Type B pancreatic cell (in vitro differentiated cells): ENCODE measurements at places on chromosomes 7 and 10.

GRCh38 chr7:97226541-97226940 lies 109.0 kb downstream of the SDHAF3 start:
- DNase-seq: no peak

DNA sequence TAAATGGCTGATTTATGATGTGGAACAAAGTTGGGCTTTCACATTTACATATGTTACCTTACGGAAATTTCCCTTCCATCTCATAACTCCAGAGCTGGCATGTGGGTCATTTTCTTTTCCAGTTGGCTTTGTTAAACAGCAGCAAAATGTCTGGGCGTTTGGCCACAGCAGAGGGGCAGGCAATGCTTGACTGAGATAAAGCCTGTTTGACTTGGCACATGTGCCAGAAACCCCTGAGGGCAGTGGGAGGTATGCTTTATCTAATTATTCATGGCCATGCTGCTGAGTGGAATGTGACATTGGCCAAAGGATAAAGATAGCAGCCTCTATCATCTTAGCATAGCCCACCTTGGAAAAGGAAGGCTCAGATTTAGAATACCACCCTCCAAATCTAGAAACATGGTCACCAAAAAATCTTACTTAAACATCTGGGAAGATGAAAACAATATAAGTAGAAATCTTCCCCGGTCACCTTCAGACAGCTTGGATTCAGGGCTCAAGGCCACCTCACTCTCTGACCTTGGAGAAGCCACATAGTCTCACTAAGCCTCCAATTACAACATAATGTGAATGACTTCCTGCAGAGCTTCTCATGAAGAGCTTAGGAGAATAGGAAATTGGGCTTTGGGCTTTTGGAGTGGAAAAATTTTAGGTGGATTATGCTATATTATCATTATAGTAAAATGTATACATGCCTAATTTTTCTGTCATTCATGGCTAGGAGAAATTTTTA lies 101.5 kb downstream of the GRM3 start:
- DNase-seq: no peak

DNA sequence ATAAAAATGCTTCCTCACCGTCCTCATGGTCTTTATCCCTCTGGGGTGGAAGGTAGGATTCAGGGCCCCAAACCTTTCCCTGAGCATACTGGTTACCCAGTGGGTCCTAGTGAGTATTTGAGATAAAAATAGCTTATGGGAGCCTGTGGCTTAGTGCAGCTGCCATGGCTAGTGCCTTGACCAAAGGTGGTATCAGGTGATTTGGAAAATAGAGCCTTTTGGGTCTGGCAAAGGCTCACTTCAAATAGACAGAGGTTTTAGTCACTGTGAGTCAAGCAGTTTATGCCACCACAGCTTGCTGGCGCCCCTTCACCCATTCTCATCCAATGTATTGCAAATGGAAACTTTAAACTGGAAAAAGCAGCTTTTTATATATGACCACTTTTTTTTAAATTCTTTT lies 30.4 kb downstream of the PLAU start:
- no peak for DNase-seq

- DNase-seq: no peak
These were observed 1.6 kb downstream of the HOXA6 start for GRCh38 chr7:27145914-27146412.

GRCh38 chr10:48506147-48506917 lies 98.5 kb downstream of the ARHGAP22 start:
- peak; percentile 29 for DNase-seq

DNA sequence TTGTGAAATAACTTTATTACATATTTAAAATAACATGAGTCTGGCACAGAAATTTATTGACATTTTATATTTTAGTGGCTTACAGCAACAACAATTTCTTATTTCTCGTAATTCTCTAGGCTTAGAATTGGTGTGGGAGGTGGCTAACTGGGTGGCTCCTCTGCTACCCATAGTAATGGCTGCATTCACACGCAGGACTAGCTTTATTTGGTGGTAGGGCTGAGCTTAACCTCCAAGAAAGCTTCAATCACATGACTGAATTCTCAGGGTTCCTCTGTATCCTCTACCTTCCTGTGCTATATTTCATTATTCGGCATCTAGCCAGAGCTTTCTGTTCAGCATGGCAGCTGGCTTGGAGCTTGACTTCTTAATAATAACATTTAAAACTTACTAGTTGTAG lies 138.8 kb downstream of the ZWINT start:
- no peak for DNase-seq

GRCh38 chr10:89032141-89032891 lies 41.7 kb downstream of the FAS start:
- no peak for DNase-seq

DNA sequence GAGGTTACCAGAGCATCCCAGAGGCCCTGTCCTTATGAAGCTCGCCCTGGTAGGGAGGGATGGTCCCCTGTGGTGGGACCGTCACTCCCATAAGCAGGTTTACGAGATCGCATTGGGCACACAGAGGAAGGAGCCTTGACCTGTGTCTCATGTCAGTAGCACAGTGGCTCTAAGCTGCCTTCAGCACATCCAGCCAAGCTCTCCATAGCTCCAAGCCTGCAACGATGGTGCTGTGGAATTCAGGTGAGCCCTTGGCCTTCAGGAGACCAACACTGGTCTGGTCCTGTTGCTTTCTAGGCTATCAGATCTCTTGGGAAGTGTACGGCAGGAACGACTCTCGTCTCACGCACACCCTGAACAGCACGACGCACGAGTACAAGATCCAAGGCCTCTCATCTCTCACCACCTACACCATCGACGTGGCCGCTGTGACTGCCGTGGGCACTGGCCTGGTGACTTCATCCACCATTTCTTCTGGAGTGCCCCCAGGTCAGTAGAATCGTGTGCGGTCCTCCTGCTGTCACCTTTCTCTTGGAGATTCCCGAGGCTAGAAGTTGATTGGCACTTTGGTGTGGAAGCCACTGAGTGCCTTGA lies 605.3 kb upstream of the FOXK1 start:
- DNase-seq: peak; percentile 45

- no peak for DNase-seq
These were observed 5.9 kb downstream of the STAM start for GRCh38 chr10:17649836-17650235.

- DNase-seq: no peak
These were observed 4.8 kb downstream of the NHLRC2 start for GRCh38 chr10:113859261-113859660.

GRCh38 chr7:1313613-1314012 lies 80.9 kb downstream of the UNCX start:
- DNase-seq: no peak

DNA sequence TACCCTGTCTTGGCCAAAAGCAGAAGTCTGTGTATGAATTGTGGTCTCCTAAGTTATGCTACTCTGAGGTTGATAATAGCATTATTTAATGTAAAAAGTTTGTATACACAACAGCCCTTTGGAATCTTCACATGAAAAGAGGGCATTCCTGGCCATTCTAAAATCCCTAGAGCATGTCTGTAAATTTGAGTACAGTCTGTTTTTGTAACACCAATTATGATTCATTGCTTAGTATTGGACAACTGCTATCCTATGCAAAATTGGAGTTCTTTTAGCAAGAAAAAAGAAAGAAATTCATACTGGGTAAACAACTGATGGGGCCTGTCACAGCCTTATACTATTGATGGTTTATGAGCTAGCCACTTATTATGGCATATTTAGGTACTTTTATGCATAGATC lies 10.2 kb downstream of the CUTC start:
- no peak for DNase-seq

- DNase-seq: no peak
These were observed 109.1 kb downstream of the LSM5 start for GRCh38 chr7:32381024-32381601.

DNA sequence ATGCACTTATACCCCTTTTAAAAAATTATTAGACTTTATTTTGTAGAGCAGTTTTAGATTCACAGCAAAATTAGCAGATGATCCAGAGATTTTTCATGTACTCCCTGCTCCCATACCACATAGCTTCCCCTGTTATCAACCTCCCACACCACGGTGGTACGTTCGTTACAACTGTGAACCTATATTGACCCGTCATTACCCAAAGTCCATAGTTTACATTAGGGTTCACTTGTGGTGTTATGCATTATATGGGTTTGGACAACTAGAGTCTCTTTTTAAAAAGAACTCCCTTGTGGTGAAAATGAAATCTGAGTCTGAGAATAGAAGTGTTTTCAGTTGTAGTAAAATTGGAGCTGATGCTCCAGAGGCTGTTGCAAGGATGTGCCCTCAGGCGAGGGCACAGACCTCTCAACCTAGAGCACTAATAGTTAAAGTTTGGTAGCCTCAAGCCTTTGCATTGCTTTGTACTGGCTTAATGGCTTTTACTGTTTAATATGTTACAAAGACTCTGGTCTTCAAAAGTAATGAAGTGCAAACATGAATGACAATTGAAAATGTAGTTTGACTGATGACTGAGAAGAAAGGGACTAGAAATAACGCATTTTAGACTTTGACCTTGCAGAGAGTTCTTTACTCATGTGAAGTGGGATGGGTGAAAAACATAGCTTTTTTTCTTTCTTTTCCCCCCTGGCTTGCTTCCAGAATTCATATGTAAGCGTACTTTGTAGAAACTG lies 30.6 kb upstream of the CSTF2T start:
- no peak for DNase-seq

GRCh38 chr7:17380736-17381662 lies 82.5 kb downstream of the AHR start:
- no peak for DNase-seq

GRCh38 chr7:76397409-76398183 lies 11.9 kb downstream of the SSC4D start:
- DNase-seq: no peak

DNA sequence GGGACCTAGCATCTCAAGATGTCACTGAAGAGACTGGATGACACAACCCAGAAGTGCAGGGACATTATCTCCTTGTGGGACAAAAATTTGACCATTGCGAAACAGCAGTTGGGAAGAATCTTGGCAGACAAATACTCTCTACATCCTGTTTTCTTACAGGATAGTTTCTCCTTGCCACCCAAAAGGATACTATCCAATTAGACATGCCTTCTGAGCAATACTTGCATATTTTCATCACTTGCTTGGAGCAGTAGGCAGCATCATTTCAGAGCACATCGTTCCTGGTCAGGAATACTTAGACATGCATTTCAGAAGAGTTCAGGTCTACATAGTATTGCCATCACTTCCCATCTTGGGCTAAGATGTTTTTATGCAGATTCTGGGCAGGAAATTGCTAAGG lies 56.8 kb downstream of the FAS start:
- no peak for DNase-seq

- DNase-seq: no peak
These were observed 51.7 kb downstream of the AKR1D1 start for GRCh38 chr7:138127996-138128395.

GRCh38 chr7:150962553-150963399 lies 15.3 kb downstream of the KCNH2 start:
- no peak for DNase-seq

DNA sequence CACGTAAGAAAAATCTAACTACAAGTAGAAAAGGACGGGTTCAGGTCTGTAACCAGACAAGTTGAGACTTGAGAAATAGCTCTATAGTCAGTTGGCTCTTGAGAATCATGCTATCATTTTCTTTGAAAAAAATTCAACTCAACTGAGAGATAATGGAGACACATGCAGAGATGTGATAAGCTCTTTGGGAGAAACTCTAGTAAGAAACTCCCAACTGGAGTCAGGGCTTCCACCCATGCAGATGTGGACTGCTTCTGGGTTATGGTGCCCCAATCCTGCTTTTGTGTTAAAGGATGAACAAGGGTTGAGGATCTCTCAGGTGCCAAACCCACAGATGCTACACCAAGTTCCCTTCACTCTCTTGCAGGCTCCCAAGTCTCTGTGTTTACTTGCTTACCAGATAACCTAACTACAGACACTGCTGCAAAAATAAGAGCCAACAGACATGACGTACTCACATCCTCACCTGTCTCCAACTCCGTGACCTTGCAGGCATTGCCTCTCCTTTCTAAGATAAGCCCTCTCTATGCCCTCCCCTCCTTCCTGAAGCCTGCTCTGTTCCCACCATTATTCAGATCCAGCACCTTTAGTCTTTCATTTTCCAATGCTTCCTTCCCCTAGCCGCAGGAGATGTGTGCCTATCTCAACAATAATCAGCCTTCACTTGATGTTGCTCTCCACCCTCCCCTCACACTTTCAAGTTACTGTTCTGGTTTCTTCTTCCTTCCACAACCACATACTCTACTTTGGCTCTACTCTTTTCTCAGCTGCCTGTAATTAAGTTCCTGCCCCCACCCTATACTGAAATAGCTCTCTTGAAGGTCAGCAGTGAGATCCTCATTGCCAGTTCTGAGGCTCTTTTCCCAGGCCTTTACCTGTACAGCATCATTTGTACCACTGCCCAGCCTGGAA lies 130.0 kb downstream of the ICA1 start:
- DNase-seq: no peak

- DNase-seq: no peak
These were observed 513.3 kb downstream of the MDFIC start for GRCh38 chr7:115435178-115435577.

DNA sequence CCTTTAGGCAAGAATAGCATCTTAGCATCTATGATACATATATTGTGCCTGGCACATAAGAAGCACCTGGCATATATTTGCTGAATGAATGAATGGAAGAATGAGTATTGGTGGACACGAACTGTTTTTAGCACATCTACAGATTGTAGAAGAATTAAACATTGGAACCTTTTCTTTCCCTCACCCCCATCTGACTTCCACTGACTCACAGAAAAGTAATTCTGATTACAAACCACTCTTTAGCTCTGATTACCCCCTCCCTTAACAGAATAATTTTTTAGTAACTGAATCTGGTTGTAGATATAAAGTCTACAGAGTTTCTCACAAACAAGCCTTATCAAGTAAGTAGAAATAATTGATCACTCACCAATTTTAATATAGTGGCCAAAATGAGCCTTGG lies 31.9 kb downstream of the SLC26A4 start:
- no peak for DNase-seq

DNA sequence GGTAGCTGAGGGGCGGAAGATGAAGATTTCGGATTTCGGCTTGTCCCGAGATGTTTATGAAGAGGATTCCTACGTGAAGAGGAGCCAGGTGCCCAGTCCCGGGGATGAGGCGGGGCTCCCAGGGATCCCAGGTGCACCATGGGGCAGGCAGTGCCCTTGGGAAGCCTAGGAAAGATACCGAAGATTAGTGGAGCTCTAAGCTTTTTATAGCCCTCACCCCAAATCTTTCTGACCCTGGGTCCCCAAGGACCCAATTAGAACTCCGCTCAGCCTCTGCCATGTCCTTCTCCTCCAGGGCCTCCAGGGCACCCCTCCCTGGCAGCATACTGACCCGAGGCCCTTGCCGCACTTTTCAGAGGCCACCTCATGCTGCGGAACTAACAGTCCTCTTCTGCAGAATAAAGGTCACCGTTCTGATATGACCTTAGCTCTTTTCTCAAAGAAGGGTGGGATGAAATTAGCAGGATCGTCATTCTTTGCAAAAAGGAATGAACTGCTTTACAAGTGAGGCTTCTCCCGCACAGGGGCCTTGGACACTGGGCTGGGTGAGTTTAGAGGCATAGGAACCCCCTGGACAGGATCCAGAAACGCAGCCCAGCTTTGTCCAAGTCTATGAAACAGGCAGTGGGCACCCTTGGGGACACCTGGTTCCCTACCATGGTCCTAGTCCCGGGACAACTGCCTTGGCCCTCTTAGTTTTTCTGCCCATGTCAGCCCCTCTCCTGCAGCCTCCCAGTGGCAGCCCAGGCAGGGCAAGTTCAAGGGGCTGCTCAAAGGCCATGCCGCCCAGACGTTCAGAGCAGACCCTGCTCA lies 17.9 kb upstream of the CSGALNACT2 start:
- DNase-seq: no peak

GRCh38 chr10:5616836-5617235 lies 49.6 kb downstream of the ASB13 start:
- no peak for DNase-seq
